ENCODE measurements at places on chromosomes 2 and 18. TPM values are rescaled to one million over a fixed set of nuclear protein-coding genes. Genes with fewer than 3 reads are reported as not detected.

Gene CDH2
- 142 TPM for polyA plus RNA-seq

Gene DCC
- 27.3 TPM for polyA plus RNA-seq

Gene LHCGR
- polyA plus RNA-seq, result 0.44 TPM

Gene NEUROD1
- polyA plus RNA-seq, result 5.4 TPM

Gene LBX2
- polyA plus RNA-seq, result not detected

Gene FHL2
- polyA plus RNA-seq, result 11.1 TPM

Gene IL36B
- not detected for polyA plus RNA-seq

Gene RUFY4
- polyA plus RNA-seq, result 0.67 TPM

Gene HPCAL1
- polyA plus RNA-seq, result 159 TPM

Gene SERPINB2
- not detected for polyA plus RNA-seq

Gene REG3G
- polyA plus RNA-seq, result not detected

Gene FEV
- 0.11 TPM for polyA plus RNA-seq

Gene ITGAV
- 42.8 TPM for polyA plus RNA-seq

Gene C2orf66
- polyA plus RNA-seq, result 1.4 TPM

Gene SLC8A1
- 29.3 TPM for polyA plus RNA-seq

Gene CFAP221
- polyA plus RNA-seq, result 20.3 TPM

Gene DOCK10
- polyA plus RNA-seq, result 65.7 TPM

Gene KCNJ13
- 0.24 TPM for polyA plus RNA-seq

Gene PRPF40A
- polyA plus RNA-seq, result 45.1 TPM

Gene NT5DC4
- not detected for polyA plus RNA-seq

- no peak for DNase-seq
Measured at GRCh38 chr2:16613539-16614011, 52.1 kb downstream of the CYRIA start.

- DNase-seq, result no peak
Measured at GRCh38 chr2:1702186-1702565, 42.1 kb downstream of the PXDN start.

DNA sequence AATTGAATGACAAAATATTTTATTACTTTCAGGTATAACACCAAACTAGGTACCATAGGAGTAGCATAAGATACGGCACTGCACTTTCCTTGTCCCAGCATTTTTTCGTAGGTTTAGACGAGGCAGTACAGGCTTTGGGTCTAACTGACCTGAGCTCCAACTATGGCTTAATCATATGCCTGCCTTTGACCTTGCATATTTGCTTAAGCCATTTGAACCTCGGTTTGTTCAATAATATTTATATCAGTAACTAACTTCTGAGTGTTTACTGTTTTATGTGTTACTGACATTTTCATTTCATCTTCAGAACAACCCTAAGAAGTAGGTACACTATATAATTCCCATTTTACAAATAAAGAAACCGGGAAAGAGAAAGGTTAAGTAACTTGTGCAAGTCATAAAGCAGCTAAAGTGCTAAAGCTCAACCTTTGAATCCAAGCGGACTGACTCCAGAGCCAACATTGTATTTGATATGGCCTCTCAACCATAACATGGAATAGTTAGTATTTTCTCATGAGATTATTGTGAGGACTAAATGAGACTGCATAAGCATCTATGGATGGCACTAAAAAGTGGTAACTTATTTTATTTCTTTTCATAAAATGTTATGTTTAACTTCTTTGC, 104.0 kb downstream of the R3HDM1 start:
- no peak for DNase-seq

- no peak for DNase-seq
Measured at GRCh38 chr2:1024981-1025380, 74.3 kb downstream of the SNTG2 start.

- no peak for DNase-seq
Measured at GRCh38 chr2:169761251-169761969, 27.8 kb downstream of the KLHL23 start.

GRCh38 chr2:45390441-45390840, 220.6 kb downstream of the SRBD1 start:
- DNase-seq, result no peak

DNA sequence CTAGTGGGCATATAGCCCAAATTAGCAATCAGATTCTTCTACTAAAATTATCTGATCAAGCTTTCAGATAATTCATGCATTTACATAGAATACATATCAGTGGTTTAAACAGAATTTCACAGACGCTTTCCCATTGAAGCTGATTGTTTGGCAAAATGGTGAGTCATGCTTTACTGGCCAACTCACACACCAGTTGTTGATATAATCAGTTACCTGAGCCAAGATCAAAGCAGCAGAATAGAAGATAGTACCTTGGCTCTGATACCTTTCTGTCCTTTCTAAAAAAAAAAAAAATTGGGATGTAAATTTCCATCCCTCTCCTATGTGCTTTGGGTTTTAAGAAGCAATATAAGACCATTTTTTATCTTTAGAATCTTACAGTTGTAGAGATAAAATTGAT, 178.0 kb downstream of the MCFD2 start:
- DNase-seq, result no peak

DNA sequence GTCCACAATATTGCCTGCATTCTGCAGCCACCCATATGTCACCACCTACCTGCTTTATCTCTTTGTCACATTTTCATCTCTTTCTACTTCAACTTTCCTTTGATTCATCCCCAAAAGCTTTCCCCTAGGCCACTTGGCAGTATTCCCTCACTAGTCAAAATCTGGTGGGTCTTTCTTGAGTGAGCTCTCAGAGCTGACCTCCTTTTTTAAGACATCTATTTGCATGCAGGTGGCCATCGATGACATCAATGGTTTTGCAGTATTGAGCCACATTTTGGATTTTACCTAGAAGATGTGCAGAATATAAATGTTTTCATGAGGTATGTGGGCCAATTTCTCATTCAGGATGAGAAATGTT, 133.4 kb upstream of the REG3A start:
- DNase-seq, result peak; percentile 17

DNA sequence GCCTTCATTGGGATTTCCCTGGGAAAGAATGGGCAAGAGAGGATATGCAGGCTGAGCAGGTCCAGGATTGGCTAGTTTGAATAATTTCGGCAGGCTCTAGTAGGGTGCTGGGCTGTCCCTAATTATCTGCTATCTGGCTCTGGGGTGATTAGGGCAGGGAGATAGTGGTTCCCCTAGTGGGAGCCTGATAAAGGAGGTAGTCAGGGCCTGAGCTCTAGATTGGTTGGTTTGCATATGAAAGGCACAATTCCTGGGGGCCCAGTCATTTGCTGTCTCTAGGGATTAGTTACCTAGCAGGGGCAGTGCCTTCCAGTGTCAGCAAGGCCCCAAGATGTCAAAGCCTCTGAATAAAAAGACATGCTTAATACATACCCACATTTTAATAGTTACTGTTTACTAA, 690.1 kb upstream of the KLHL29 start:
- DNase-seq, result no peak

DNA sequence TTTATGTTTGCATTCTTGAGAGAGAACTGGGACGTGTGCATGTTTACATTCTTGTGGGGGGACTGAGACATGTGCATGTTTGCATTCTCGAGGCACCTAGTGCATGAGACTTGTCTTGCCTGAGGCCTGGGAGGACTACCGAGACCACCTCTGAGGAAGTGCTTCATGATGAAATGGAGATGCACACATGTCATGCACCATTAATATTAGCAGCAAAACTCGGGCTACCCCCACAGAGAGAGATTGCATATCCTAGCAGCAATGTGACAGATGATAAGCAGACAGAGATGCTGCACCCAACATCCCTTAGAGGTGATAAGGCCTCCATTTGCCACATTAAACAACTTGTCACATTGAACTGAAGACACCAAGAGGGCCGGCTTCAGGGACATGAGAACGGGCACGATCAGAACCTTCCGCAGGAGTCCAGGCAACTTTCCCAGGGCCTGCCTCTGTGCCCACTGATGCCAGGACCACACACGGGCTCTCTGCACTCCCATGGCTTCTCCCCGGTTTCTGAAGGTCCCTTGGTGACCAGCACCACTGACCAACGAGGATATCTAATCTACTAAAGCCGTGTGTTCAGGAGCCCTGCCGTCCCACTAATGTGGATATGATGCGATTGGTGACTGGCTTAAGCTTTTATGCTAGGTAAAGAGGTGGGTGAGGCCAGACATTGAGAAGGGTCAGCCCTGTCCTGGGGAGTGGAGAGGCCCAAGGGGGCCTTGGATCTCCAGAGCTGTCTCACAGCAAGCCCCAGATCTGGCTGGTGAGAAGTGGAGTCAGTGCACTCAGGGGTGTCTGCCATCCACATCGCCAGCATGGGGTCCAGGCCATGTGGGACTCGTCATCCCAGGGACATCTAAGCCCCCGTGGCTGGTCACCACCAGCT, 208.3 kb downstream of the NDUFA10 start:
- no peak for DNase-seq

DNA sequence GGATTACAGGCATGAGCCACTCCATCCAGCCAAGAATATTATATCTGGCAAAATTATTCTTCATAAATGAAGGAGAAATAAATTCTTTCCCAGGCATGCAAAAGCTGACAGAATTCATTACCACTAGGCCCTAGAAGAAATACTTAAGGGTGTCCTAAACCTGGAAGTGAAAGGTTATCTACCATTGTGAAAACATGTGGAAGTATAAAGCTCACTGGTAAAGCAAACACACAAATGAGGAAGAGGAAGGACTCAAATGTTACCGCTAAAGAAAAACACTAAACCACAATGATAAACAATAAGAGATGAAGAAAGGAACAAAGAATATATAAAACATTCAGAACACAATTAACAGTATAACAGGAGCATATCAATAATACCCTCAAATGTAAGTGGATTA, 171.8 kb downstream of the CAMKMT start:
- no peak for DNase-seq

DNA sequence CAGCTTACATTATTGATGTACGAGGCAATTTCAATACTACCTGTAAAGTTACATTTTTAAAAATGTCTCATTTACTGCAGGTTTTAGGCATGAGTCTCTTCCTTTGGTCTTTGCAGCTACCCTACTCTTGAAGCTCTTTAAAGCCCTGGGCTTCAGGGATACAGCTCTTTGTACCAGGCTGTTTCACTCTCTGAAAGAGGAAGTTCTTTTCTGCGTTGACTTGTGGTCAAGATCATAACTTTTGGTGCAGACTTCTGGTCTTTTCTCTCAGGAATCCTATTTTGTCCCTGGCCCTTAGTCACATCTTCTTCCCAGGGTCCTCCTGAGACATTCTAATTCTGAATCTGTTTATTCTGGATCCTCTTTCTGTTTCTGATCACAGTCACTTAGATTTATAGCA, 16.6 kb upstream of the HRH4 start:
- DNase-seq, result no peak

GRCh38 chr2:31729065-31729439, 148.3 kb upstream of the SRD5A2 start:
- no peak for DNase-seq

GRCh38 chr18:11148680-11149440, 509 bp downstream of the PIEZO2 start:
- DNase-seq, result no peak

DNA sequence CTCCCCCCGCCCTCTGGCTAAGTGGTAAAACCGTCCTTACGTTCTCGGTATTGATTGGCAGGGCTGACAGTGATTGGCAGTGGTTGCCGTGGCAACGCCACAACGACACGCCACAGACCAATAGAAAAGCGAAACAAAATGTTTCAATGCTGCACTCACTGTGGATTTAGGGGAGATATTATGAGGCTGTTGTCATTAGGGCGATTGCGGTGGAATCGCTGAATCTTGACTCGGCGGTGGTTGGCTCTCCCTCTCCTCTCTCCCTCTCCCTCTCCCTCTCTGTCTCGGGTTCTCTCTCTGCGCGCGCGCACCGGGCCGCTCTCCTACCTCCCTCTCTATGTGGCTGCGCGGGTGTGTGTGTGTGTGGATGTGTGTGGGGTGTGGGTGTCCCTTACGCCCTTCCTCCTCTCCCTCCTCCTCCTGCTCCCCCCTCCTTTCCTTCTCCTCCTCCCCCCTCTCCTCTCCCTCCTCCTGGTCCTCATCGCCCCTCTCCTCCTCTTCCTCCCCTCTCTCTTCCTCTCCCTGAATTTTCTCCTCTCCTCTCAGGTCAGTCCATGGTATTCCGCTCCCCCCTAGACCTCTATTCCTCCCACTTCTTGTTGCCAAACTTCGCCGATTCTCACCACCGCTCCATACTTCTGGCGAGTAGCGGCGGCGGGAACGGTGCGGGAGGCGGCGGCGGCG, at the start of gene SIX3:
SIX3 (plus strand) TSS at position 152 of the 684 bp plus-strand sequence; CDS start at position 555, 403 bp downstream.
- peak; percentile 90 for DNase-seq

- no peak for DNase-seq
Measured at GRCh38 chr2:198054299-198054698, 249.9 kb downstream of the PLCL1 start.

GRCh38 chr2:160145471-160145870, 54.6 kb downstream of the ITGB6 start:
- DNase-seq, result no peak

DNA sequence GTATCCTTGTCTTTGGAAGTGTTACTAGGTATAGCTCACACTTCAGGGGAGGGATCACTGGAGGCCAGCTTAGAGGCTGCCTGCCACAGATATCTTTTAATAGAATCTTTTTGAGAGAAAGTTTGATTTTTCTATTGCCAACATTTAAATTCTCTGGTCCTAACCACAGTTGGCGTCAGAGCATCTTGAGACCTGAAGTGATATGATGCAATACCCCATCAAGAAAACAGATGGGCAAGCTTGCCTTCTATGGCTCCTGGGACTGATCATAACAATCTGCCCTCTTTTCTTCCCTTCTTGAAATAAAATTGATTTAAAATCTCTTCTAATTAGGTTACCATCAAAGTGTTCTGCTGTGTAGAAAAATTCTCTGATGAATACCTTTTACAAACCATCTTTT, 105.5 kb upstream of the ACKR3 start:
- no peak for DNase-seq

DNA sequence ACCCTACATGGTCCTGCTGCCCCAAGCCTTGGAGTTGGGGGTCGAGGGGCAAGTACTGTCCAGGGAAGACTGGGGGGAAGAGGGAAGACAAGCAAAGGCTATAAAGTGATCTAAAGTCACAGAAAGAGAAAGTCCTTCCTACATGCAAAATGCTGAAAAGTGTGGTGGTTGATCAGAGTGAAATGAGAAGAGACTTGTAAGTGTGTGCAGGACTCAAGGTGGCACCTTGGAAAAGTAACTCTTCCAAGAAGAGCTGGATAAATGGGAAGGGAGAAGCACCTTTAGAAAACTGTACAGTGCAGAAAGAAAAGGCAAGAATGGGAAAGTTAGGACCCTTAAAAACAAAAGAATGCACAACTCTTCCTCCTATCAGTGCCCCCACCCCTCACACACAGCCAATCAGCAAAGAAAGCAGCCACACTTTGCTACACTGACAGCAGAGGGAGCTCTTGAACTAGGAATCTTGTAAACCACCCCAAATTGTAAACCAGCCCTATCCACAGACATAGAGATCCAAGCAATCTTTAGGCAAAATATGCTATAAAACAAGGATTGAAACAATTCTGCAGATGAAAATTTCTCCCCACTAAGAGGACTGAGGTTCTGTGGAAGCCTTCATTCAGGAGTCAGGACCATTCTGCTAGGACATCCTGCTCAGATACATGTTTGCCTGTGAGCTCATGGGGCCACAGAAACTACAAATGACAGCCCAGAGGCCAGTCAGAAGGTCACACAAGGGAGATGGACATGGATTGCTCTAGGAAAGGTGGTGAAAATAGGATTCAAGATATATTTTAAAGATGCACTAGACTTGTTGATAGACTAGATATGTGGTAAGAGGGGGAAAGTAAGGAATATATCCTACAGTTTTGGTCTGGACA, 146.4 kb downstream of the FTCDNL1 start:
- DNase-seq, result no peak

All from spinal cord (tissue), 10 donors.